Activated naive CD4-positive, alpha-beta T cell treated with Interleukin-2 at 50 U/mL for 16 hours (primary cell): ENCODE measurements at places on chromosomes 3 and 15.

DNA sequence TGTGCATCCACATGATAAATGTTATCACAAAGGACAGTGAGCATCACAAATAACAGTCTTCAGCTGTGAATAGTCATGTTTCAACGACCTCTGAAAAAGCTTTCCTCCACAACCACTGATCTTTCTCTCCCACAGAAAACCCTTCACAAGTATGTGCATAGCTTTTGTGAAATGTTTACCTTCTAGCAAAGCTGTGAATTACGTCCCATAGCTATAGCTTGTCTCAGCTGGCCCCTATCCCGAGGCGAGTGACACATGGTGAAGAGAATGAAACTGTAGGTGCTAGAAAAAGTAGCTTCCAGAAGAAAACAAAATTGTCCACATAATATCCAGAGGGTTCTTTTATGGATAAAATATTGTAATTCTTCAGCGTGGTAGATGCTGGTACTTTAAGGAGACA, 182.0 kb downstream of the FGF12 start:
- no peak for DNase-seq

GRCh38 chr15:91917686-91918360, 64.3 kb downstream of the SLCO3A1 start:
- no peak for DNase-seq

DNA sequence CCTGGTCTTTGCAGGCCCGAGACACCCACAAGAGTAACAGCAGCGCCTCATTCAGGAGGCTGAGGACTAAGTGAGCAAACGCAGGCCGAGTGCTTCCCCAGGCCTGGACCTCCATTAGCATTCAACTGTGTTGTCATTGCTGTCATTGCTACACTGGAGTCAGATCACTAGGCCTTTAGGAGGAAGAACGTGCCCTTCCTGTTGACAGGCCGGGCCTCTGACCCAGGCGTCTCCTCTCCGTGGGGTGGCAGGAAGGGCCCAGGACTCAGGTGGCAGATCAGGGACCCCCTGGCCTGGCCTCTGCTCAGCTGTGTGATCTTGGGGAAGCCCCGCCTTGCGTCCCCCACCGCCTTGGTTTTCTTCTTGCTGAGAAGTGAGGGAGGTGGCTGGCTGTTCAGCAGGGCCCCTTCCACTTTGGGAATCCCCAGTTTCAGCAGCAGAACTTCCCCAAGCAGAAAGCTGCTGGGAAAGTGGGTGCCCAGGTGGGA, 19.1 kb downstream of the ZDHHC19 start:
- DNase-seq: peak; percentile 64

DNA sequence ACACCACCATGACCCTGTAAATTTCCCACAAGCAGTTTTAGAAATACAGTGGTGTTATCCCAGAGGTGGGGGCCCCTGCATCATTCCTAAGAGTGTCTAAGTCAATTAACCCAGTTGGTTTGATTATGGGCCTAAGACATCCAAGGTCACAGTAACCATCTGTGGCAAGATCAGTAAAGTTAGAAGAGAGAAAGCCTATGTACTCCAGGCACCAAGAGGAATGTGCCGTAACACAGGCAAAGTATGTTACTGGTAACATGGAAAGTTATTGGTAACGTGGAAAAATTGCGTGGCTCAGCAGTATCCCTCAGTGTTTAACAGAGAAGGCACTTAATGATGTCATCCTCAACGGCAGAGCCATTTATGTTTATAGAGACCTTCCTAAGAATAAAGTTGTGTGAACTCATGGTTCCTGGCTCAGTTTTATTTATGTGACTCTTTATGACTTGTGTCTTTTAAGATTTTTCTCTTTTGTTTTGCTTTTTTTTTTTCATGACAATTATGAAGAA, 144.1 kb upstream of the RASGRP1 start:
- DNase-seq: no peak

DNA sequence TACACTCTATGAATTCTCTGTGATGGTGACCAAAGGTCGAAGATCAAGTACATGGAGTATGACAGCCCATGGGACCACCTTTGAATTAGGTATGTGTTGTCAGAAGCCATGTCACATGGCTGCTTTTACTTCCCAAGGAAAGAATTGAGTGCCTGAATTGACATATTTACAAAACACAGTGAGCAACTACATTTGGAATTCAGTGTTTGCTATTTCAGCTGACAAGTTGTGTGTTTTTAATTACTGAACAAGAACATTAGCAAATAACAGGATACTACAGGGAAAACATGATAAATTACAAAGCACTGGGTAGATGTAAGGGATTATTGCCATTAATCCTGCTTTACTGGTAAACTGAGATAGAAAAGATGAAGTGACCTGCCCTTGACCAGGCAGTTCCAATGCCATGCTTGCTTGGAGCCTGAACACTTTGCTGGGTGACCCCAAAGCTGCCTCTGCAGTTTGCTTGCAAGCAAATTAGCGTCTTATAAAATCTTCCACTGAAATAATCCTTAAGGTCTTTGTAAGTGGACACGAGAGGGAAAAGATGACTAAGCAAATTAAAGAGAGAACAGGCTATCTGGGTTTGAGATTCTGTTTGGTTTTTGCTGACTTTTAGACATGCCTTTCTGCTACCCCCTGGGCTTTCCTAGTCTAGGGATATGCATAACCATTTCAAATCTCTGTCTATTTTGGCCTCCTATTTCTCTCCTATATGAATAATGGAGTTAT, 98.2 kb downstream of the HCN4 start:
- DNase-seq: no peak

GRCh38 chr3:13015286-13016082, 57.7 kb downstream of the IQSEC1 start:
- DNase-seq: peak; percentile 60

GRCh38 chr15:99098991-99099390, 5.9 kb upstream of the SYNM start:
- DNase-seq: no peak

DNA sequence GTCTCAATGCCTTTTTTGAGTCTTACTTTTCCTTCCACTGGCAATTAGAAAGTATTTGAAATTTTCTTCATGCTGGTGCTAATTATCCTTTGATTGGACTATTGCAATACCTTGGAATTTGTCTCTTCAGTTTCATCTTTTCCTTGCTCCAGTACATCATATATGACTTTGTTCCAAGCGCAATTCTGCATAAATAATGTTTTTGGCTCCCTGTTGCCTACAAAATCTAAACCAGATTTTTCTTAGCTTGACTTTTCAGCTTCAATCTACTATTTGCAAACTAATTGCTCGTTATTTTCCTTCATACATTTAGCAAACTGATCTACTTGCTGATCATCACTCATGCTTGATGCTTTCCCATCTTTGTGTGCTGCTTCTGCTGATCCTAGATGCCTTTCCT, 230.8 kb upstream of the GPR149 start:
- no peak for DNase-seq

DNA sequence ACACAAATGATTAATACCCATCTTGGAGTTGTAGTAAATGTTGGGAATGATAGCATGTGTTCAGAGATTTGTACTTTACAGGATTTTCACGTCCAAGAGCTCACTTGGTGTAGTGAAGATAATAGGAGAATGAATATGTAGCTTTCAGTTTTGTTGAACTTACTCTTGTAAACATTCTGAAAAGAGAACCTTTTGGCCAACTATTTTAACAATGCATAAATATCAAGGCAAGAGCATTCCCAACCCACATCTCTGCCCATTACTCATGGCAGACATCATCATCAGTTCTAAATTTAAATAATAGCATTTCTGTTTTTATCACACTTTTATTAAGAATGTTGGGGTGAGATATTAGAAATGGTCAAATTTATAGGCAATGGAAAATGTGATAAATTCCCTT, 465.2 kb upstream of the TPRG1 start:
- DNase-seq: no peak

DNA sequence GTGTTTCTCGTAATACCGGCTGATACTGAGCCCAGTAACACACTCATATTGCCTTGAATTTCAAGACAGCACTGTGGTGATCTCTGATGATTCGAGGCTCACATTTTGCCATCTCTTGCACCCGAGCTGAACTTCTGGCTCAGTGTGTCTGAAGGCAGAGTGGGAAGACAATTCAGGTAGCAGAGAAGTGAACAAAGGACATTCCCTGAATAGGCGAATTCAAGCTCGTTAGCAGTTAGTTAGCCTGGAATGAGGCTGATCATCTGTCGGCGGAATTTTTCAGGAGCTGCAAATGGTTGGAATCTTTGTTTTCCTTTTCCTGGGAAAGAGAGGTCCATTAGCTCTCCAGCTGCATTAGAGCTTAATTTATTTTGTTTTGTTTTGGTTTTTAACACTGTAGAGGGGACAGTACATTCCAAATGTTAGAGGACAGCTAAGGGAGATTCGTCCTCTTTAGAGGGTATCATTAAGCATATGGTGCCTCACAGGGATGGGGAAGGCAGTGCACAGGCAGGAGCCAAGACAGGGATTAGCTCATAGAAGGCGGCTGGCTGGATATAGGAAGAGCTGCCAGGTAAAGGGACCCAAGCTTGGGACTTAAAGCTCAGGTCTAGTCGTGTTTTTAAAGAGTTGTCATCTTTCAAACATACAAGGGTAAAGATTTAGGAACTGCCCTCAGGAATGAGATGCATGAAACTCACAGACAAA, 119.7 kb upstream of the DLG1 start:
- DNase-seq: no peak

GRCh38 chr3:193980326-193980725, 155.6 kb upstream of the HES1 start:
- DNase-seq: no peak

GRCh38 chr3:31364711-31365110, 168.0 kb upstream of the STT3B start:
- DNase-seq: no peak

- DNase-seq: no peak
Measured at GRCh38 chr3:177640319-177640965, 443.2 kb upstream of the TBL1XR1 start.

DNA sequence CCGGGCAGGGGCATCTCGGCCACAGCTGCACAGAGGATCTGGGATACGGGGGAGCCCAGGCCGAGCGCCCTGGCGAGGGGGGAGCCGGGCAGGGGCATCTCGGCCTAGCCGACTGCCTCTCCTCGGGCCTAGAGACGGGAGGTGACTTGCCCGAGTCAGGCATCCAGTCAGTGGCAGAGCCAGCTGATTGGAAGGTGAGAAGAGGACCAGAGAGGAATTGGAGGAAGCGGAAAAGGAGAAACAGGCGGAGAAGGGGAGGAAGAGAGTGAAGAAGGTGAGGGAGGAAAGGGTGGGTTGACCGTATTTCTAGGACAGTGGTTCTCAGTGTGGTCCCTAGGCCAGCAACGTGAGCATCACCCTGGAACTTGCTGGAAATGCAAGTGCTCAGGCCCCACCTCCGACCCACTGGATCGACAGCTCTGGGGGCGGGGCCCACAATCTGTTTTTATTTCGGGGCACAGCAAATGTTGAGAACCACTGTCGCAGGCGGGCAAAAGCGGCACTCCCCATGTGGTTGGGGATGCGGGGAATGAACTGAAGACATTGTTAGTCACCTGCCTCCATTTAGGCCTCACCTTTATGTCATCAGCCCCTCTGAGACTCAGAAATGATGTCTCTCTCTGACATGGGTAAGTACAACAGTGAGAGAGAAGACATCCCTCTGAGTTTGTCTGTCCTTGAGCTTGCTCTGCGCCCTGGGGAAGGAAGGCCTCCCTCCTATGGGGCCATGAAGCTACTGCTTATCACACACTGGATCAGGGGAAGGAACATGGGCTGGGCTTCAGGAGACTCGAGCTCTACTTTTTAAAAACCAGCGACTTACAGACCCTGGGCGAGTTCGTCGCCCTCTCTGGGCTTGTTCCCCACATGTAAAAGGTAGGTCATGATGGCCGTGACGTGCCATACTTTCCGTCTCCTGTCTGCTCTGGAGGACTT, 1.0 kb upstream of the MELTF start:
- DNase-seq: no peak

- DNase-seq: no peak
Measured at GRCh38 chr3:123314359-123315270, 112.9 kb downstream of the SEC22A start.

DNA sequence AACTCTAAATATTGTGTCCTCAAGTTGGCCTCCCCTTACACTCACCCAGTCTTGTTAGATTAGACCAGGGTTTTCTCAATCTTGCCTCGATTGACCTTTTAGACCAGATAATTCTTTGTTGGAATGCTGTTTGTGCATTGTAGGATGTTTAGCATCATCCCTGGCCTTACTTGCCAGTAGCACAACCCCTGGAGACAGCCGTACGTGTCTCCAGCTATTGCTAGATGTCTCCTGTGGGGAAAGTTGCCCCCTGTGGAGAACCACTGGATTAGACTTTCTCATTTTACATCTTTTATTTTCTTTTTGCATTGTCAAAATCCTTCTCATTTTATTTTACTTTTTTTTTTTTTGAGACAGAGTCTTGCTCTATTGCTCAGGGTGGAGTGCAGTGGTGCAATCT, 2.2 kb downstream of the WDR6 start:
- no peak for DNase-seq

GRCh38 chr3:46859001-46859710, 4.1 kb downstream of the MYL3 start:
- peak; percentile 1 for DNase-seq

- DNase-seq: no peak
Measured at GRCh38 chr3:118986734-118987133, 47.9 kb downstream of the IGSF11 start.

GRCh38 chr15:33608714-33609113, 297.9 kb downstream of the RYR3 start:
- DNase-seq: no peak

DNA sequence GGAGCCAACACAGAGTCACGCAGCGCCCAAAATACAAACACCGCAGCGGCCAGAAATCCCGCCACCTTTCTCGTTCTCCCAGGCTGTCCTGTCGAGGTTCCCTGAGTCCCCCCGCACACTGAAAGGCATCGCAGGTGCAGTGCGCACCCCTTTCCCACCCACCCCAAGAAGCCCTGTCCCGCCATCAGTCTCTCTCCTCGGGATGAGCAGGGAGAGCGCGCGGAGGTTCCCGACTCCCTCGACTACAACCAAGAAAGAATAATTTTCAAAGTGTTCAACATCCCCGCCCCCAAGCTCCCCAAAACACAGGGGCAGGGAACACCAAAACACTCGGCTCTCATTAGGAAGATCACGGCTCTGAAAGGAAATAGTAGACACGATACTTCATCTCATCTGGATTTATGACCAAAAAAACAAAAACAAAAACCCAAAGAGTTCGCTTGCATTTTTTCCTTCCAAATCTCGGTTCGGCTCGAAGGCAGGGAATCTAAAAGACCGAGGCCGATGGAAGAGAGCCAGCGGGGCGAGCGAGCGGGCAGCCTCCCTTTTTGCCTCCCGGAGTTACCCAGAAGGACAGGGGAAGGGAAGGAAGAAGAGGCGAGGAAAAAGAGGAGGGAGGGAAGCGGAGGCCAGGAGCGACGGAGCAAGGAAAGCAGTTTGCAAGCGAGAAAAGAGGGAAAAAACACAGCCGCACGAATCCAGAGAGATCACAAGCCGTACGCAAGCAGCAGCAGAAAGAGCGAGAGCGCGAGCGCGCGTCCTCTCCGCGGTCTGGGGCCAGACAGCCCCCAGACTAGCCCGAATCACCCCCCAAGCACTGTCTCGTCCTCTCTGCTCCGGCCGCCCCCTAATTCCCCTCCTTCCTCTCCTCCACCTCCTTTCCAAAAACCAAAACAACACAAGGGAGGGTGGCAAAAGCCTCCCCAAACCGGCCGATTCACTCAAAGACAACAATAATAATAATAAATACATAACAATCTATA, 808 bp downstream of the BCL6 start:
- DNase-seq: peak; percentile 56

- DNase-seq: no peak
Measured at GRCh38 chr3:190581041-190581541, 67.2 kb downstream of the IL1RAP start.
